Activated CD4-positive, alpha-beta T cell treated with anti-CD3 and anti-CD28 coated beads, Interleukin-2, amount 50 U/mL, for 16 hours (primary cell): ENCODE measurements at places on chromosomes 3 and 15.

DNA sequence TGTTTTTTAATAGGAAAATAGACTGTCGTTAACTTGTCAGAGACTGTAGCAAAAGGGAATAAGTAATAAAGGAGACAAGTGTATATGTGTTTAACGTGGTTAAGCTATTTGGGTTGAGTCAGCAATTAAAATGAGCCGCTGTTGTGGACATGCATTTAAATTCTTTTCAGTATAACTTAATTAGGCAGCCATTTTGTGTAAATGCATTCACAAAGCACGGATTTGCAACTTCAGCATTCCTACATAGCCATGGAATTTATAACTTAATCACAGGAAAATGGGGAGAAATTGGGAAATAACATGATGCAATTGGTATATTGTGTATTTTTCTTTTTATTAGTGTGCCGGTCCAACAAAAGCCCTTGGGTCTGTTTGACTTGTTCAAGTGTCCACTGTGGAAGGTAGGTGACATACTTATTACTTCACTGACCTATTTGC is 27.9 kb downstream of the USP3 start:
- DNase-seq = no peak

DNA sequence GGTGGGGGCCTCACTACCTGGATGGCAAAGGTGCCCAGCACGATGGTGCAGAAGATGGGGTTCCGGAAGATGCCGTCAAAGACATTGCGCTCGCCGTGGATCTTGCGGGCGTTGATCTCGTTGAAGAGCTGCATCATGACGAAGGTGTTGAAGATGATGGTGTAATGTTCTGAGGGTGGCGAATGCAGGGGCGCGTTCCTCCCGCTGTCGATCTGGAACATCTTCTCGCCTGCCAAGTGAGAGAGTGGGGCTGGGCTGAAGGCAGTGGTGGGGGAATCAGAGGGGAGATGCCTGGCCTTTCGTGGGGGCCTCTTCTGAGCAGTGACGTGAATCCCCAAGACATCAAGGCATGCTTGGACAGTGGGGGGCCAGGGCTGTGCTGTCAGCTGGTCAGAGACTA is 19.6 kb upstream of the SEC13 start:
- no peak for DNase-seq

DNA sequence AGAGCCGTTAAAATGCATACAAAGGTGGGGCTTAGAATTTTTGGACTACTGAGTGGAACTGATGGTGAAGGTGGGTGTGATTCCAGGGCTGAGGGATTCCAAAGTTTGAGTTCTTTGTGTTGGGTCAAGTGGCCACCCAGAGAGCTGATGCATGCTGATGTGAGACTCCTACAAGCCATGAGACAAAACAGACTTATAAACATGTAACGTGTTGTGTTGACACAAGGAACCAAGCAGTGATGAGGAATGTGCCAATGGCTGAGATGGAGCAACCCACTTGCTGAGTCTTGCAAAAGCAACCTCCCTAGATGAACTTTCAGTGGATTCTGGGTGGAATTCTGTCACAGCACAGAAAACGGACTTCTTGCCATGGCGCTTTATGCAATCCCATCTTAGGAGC is 289.0 kb downstream of the TLE3 start:
- no peak for DNase-seq

DNA sequence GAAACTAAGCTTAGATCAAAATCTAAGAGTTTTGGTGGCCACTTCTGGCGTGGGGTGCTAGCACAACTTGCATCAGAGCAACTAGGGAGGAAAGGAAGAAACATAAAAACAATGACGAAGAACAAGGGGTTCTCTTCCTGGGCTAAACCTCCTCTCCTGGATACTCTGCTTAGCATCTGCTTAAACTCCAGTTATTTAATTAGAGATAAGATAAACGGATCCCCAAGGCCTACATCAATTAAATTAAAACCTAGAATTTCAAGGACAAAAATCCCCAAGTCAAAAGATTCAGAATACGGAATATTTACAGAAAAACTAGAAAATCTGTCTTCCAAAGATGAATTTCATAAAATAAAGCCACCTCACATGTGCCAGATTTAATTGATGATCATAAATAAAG is 281.9 kb downstream of the SHOX2 start:
- no peak for DNase-seq

DNA sequence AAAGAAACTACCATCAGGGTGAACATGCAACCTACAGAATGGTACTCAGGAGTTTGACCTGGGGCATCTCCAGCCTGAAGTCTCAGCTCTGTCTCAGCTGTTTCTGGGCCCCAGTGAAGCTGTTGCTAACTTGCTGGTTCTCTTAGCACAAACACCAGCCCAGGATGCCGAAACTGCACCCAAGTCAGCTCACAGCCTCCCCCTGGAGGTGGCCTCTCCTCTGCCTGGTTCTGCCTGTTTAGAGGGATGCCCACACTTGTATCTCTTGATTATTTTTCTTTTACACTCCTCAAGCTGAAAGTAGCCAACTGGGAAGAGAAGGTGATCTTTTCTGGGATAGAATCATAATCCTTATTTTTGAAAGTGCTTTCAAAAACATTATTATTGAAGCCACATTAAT is 289.0 kb upstream of the RASGRP1 start:
- peak; percentile 8 for DNase-seq
